T-helper 22 cell (primary cell): ENCODE measurements at places on chromosomes 3 and 15.

GRCh38 chr3:52022323-52023100 lies 26.8 kb upstream of the RPL29 start:
- no peak for DNase-seq

DNA sequence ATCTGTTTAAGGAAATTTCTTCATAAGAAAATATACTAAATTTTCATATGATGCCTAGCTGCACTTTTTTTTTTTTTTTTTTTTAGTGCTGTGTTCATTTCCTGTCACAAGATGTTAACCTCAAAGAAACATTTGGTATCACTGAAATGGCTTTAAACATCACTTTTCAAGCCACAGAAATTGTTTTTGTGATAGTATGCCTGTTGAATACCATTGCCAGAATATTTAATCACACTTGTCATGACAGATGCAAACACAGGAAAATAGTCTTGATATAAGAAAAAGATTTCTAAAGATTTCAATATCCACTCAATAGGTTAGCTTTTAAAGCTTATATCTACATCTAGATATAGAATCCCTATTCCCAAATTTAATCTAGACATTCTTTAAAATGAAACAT lies 608.5 kb upstream of the AGTR1 start:
- DNase-seq = no peak

DNA sequence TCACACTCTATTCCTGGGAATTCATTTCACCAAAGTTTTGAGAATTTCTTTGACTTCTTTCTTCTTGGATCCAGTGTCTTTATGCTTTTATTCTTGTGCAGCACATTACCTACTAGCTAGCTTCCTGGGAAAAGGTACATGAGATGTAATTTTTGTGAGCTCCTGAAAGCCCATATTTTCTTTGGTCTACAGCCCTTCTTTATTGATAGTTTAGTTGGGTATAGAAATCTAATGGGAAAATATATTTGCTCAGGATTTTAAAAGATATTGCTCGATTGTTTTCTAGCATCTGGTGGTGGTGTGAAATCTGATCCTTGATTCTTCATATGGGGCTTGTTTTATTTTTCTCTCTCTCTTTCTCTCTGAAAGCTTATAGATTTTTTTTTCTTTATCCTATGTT lies 45.8 kb downstream of the FOXB1 start:
- DNase-seq = no peak

DNA sequence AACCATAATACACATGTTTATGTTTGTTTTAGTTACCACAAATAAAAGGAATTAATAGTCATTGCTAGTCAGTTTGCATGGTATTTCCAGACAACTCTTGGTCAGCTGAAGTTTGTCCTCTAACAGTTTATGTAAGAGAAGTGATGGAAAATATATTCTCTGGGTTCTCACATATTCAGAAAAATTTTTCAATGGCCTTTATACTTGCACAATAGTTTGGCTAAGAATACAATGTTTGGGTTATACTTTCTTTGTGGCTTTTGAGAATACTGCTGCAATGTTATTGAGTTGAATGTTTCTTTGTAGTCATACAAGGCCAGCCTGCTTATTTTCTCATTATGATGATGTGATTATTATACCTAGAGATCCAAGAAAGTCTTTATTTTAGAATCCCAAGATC lies 133.9 kb downstream of the RAP2B start:
- DNase-seq = no peak

DNA sequence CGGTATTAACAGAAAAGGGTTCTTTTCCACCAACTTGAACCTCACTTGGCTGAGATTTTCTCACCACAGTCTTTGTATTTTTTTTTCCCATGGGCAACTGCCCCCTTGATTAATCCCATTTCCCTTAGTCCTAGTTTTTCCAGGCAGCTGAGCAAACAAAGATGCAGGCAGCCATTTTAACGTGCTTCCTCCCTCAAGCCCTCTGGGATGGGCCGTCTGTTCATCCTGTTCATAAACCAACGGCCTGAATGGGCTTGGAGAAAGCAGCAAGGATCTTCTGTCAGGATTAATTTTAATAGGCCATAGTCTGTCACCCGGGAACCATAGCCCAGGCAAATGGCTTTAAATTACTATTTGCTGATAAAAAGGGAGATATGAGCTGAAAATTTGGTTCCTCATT lies 10.4 kb upstream of the POLR2M start:
- DNase-seq = no peak

DNA sequence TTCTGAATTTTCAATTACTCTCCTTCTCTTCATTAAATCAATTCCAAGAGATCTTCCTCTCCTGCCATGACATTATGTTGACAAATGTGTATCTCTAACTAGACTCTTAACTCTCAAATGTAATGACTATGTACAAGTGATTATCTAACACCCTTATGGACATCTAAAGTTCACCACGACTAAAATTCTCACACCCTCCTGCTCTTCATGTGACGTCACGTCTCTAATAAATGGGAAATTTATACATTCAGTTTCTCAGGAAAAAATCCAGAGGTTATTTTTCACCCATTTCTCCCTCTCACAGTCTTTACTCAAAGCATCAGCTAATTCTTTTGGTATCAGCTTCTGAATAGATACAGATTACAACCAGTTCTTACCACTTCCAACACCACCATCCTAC lies 237.5 kb upstream of the EPHA6 start:
- no peak for DNase-seq

DNA sequence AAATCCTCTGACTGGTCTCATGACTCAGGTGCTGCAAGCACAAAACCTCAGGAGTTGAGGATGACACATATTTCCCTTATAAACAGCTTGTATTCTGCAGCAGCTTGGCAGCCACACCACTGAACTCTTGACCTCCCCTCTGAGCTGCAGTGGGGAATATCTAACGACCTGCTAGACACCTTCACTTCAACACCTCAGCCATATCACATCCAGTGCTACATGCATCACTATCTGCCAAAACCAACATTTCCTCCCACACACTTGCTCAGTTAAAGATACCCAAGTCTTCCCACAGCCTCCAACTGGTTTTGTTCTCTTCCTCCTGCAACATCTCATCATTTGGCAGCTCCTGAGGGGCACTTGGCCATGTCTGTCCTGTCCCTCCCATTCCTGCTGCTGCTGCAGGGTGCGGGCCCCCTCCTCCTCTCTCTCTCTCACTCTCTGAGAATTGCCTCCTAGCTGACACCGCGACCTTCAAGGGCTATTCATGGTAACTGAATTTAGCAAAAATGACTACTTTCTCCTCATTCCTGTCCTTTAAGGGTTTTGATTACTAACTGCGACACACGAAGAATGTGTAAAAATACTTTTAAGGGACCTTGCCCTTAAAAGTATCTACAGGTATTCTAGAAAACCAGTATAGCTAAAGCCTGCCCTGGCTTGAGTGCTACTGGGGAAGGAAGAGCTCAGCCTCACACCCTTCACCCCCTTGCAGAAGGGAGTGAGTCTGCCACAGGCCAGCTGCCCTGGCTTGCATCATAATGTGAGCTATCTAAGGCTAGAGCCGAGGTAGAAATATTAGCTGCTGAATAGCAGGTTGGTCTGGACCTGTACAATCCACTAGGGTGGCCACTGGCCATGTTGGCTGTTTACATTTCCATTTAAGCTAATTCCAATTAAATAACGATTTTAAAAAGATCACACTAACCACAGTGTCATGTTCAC lies 5.0 kb upstream of the CCR9 start:
- DNase-seq = peak; percentile 11

DNA sequence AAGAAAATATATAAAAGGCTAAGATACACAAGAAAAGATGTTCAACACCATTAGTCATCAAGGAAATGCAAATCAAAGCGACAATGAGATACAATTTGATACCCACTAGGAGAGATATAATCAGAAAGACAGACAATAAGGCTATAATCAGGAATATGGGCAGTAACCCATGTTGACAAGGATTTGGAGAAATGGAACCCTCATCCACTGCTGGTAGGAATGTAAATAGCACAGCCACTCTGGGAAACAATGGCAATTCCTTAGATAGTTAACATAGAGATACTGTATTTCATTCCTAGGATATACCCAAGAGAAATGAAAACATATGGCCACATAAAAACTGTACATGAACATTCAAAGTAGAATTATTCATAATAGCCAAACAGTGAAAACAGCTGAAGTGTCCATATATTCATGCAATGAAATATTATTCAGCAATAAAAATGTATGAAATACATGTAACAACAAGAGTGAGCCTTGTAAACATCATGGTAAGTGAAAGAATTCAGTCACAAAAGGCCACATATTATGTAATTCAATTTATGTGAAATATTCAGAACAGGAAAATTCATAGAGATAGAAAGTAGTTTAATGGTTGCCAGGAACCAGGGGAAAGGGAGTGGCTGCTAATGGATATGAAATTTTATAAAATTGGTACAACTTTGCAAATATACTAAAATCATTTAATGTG lies 18.2 kb upstream of the COL8A1 start:
- DNase-seq = no peak

GRCh38 chr3:74301056-74301455 lies 313.4 kb downstream of the CNTN3 start:
- DNase-seq = no peak

DNA sequence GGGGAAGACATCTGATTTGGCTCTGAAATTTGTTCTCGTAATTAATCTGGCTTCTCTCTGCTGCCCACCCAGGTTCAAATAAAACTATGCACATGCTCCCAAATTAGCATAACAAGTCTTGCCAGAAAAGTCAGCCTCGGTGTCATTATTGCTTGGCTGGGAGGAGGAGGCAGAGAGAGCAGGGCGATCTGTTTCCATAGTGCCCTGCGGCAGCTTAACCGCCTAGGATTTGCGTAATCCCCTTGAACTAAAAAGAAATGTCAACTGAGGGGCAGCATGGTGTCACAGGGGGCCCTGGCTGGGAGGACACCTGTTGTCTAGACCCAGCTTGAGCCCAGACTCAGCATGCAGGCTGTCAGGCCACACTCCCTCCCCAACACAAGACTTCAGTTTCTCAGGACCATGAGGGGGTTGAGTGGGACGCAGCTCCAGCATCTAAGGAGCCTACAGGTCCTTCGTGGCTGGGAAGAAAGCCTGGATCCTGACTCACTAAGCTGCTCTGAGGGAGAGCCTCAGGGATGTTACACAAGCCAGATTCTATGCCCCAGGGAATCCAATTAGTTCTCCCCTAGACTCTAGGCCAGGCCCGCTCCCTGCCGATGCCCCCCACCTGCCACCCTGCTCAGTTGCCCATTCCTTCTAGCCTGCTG lies 17.3 kb downstream of the MRPS11 start:
- DNase-seq = no peak

DNA sequence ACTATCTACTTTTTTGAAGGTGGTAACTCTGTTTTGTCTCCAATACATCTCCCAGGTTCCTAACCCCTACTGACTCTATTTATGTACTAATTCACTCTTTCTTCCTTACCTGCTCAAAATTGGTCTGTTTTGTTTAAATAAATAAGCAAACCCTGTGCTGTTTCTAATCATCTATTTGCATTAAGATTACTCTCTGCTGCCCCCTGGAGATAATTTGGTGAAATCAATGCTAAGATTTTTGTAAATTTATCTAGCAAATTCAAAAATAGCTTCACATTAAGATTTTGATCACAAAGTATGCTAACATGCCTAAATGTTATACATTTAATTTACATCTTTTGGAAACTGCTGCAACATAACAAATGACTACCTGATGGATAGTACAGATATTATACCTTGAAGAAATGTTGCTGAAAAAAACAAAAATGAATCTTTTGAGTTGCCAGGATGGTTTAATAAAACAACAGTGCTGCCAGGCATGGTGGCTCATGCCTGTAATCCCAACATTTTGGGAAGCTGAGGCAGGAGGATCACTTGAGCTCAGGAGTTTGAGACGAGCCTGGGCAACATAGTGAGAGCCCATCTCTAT lies 4.4 kb upstream of the CD200R1 start:
- no peak for DNase-seq

DNA sequence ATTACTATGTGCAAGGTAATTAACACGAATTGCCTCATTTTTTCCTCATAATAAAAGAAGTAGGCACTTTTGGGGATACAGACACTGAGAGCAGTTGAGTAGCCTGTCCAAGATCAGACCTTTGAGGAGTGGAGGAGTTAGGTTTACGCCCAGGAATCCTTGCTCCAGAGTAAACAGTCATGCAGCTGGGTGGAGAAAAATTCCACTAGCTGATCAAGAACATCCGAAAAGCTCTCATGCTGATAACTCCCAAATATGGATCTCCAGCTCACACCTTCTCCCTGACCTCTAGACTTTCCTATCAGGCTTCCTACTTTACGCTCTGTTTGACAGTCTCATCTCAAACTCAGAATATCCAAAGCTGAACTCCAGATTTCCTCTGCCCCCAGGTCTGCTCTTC lies 53.3 kb downstream of the ST6GAL1 start:
- DNase-seq = no peak

GRCh38 chr3:149820183-149820582 lies 7.2 kb downstream of the RNF13 start:
- DNase-seq = no peak

GRCh38 chr15:89335298-89336041 lies 846 bp upstream of the POLG start:
- DNase-seq = peak; percentile 20

DNA sequence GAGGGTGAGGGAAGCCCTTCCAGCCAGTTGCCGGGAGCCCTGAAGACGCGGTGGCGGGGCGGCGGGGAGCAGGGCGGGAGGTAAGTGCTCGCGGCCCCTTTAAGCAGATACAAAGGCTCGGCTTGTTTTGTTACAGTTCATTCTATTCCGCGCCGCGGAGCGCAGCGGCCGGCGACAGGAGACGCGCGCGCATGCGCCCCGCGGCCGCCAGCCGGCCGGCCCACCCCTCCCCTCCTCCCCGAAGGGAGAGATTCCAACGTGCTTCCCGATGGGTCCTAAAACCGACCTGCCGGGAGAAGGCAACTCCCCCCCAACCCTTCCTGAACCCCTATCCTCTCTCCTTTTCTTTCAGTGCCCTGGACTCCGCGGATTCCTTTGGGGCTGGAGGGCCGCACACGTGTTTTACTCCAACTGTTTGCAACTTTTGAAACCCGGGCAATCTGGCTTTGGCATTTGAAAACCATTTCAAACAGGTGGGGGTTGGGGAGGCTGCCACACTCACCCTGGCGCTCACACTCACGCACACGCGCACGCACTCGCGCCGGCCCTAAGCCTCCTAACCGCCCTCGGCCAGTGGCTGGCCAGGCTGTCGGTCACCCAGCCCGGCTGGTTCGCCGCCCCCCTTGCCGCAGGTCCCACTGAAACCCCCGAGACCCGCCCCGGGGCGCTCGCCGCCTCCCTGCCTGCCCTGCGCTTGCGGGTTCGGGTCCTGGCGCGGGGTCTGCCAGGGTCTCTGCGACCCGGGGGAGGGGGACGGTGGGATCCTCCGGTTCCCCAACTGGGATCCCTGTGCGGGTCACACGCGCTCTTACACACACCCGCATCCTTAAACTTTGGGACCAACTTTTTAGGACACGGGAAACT lies at the start of gene MAGI1:
Gene MAGI1 (minus strand): TSS at position 193 of the 864 bp plus-strand sequence. CDS start 610 bp downstream, outside the sequence.
- no peak for DNase-seq
